IPS DF 19.7 (cell line): ENCODE measurements at places on chromosomes 4 and X.

- DNase-seq = no peak
Measured at GRCh38 chr4:162891788-162892707, 274.6 kb downstream of the NAF1 start.

DNA sequence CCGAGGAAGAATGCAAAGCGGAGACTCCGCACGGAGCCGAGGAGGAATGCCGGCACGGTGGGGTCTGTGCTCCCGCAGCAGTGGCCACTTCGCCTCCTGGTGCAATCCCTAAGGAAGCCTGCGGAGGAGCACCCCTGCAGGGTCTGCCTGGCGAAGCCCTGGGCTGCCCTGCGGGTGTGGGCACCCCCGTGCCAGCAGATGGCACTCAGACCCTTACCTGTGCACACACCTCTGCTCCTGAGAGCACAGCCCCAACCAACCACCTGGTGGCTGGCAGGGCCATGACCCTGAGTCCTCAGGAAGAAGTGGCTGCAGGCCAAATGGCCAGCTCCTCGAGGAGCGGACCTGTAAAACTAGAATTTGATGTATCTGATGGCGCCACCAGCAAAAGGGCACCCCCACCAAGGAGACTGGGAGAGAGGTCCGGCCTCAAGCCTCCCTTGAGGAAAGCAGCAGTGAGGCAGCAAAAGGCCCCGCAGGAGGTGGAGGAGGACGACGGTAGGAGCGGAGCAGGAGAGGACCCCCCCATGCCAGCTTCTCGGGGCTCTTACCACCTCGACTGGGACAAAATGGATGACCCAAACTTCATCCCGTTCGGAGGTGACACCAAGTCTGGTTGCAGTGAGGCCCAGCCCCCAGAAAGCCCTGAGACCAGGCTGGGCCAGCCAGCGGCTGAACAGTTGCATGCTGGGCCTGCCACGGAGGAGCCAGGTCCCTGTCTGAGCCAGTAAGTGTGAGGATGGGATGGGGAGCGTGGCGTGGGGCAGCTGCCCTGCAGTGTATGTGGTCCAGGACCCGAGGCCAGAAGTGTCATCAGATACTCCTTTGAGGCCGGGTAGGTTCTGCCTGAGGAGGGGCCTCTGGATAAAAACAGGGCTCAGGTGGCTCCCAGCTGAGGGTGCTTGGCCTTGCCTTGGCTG is 7.0 kb downstream of the TACC3 start:
- no peak for DNase-seq

DNA sequence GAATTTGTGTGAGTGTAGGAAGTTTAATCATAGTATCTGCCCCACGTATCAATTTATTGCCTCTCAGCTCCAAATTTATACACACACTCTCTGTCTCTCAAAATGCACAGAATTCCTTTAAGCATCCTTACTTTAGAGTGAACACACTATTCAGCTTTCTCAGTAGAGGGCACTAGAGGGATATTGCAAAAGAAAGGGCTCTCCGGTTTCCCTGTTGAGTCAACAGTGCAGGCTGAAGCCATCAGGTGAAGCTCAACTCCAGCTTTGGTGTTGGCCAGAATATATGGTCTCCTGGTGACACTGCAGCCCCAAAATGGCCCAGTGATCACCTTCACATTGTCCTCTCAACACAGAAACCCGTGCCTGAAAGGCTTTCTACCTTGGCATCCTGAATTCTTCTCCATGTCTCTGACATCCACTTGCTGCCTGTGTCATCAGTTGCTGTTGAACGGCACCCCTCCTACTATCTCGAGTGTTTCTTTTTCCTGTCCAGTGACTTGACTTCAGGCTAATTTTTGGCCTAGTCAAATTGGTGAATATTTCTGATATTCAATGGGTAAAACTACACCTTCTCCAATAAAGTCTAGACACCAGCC is 670.5 kb downstream of the GABRG1 start:
- DNase-seq = no peak

- no peak for DNase-seq
Measured at GRCh38 chr4:48337731-48338130, 3.6 kb upstream of the SLAIN2 start.

GRCh38 chrX:107678957-107679740 is 50.8 kb downstream of the PRPS1 start:
- no peak for DNase-seq
